ENCODE measurements at places on chromosomes 3 and 15.

DNA sequence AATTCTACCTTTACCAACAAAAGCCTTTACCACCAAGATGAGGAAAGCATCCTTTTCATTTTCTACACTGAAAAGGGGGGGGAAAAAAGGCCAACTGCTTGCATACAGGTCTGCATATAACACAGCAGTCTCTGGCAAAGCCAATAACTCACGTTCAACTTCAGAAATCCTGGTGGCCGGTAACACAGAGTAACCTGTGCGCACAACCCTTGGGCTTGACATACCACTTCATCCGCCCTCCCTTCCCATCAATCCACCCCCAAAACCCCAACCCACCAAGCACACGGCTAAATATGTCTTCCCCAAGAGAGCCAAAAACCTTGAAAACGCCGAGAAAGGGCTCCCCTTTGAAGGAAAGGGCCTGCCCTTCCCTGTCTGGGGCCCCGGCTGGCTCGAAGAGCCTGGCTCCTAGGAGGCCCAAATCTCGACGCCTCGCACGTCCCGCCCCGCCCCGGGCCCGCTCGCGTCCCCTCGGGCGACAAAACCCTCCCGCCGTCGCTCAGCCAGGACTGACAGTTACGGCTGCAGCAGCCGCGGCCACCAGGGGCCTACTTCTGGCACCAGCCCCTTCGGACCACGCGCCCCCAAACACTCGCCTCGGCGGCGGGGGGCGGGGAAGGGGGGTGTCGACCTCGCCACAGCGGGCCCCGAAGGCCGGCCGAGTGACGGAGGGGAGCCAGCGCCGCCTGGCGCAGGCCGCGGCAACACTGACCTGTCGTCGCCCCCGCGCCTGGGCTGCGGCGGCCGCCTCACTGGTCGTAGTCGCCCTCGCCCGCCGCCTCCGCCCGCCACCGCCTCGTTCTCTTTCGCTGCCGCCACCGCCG lies 835 bp downstream of the UBE3A start:
- DNase-seq, result peak; percentile 47

- no peak for DNase-seq
These were observed 851 bp downstream of the AP2M1 start for GRCh38 chr3:184175506-184175905.

DNA sequence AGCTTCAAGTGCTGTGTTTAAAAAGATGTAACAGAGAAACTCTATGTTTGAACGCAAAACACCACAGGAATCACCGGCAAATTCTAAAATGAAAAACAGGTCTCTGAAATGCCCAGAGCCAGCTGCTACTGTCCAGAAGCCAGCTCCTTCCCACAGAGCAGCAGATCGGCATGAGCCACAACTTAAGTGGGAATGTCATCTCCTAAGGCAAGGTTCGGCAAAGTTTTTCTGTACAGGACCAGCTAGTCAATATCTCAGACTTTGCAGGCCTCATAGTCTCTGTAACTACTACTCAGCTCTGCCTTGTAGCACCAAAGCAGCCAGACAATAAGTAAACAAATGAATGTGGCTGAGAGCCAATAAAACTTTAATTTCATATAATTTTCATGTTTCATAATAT lies 4.9 kb downstream of the PLOD2 start:
- DNase-seq, result peak; percentile 51

DNA sequence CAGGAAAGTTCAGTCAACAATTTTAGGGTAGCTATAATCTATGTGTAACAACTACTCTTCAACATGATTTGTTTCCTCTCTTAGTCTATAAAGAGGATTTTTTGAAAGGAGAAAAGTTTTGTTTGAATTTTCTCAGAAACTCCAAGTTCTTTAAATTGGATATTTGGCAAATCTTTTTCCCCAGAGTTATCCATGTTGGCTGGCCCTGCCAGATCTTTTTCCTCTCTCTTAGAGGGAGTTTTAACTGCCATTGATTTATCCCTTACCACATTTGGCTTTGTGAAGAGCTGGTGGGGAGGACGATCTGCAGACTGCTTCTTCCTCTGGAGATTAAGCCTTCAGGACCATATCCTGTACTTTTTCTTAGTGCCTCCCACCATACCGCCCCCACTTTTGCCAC lies 64.9 kb upstream of the ROPN1 start:
- DNase-seq, result no peak

DNA sequence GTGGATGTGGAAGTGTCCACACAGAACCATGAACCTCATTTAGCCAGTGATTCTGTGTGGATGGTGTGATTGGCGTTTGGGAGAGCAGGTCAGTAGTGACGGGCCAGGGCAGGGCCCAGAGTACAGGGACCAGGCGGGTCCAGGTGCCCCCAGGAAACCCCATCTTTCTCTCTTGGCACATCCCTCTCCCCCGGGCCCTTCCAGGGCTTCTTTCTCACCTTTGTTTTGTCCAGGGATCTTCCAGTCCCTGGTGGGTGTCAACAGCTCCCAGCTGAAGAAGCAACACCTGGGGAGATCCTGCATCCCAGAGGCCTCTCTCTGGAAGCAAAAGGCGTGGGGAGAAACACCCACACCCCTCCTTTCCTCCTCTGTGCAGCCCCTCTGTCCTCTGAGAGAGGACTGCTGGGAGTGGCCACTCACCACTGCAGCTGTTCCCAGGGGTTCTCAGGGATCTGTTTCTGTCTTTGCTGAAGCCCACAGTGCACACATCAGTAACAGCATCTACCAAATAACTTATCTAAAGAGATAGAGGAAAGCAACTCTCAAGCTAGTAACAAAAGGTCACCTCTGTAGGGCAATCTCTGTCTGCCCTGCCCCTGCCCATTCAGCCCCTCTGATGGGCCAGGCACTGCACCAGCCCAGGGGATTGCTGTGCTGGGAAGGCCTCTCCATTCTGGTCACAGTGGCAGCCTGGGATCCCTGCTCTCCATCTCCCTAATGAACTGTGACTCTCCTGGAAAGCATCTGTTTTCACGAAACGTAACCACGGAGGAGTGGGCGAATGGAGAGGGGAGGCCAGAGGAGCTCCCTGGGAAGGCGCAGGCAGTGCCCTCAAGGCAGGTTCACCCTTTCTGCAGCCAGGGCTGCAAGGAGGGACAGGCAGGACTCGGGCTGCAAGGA lies 98.3 kb upstream of the ALDH1A3 start:
- no peak for DNase-seq

DNA sequence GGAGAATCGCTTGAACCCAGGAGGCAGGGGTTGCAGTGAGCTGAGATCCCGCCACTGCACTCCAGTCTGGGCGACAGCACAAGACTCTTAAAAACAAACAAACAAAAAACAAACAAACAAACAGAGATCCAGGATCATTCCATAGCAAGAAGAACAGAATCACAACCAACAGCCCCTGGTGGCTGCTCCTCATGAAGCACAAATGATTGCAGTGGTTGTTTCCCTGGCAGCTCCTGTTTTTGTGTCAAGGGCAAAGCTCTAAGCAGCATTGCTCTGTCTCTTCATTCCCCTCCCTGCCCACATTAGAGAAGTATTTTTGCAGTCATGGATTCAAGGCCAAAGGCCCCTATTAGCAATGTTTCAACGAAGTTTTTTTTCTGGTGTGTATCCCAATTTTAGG lies 25.8 kb upstream of the BLM start:
- no peak for DNase-seq

DNA sequence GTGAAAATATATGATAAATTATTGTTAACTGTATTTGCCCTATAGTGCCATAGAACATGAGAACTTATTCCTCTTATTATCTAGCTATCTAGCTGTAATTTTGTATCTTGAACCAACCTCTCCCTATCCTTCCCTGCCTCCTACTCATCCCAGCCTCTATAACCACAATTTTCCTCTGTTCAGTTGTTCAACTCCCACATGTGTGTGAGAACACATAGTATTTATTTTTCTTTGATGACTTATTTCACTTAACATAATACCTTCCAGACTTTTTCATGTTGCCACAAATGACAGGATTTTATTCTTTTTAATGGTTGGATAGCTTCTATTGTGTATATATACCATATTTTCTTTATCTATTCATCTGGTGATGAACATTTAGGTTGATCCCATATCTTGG lies 85.4 kb upstream of the SUCLG2 start:
- DNase-seq, result peak; percentile 13

DNA sequence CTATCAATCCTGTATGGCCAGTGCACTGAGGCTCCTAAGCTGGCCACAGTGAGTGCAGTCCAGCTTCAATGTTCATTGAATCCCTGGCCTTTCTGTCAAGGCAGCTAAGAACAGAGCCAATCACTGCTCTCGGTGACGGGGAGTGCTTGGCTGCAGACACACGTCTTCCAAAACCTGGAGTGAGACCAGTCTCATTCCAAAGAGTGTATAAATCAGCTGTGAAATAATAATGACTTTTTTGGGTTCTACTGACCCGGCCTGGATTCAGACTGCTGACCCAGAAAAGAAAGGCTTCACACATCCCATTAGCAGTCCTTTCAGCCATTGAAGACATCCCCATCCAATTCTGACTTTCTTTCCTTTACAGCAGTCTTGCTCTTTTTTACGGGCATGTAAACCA lies 665.5 kb downstream of the GBE1 start:
- no peak for DNase-seq

- DNase-seq, result no peak
These were observed 971.6 kb downstream of the ZPLD1 start for GRCh38 chr3:103406320-103406850.

- DNase-seq, result no peak
These were observed 11.2 kb downstream of the MYD88 start for GRCh38 chr3:38149708-38150107.

GRCh38 chr15:60869851-60870250 lies 359.3 kb downstream of the RORA start:
- no peak for DNase-seq

DNA sequence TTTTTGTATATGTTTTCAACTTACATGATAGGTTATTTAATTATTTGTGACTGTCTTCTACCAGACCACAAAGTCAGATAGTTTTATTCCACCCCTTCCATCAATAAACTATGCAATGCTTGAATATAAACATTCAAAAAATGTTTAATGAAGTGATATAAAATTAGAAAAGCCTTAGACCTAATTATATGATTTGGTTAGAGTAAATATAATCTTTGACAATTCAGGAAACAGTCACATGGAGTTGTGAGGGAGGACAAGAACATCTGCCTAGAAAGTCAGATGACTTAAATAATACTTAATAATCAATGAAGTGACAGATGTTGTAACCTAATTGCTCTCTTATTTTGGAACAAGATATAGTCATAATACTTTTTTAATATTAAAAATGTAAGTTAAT lies 710.3 kb downstream of the ZBBX start:
- DNase-seq, result no peak

GRCh38 chr15:68051109-68051508 lies 3.0 kb upstream of the PIAS1 start:
- no peak for DNase-seq

DNA sequence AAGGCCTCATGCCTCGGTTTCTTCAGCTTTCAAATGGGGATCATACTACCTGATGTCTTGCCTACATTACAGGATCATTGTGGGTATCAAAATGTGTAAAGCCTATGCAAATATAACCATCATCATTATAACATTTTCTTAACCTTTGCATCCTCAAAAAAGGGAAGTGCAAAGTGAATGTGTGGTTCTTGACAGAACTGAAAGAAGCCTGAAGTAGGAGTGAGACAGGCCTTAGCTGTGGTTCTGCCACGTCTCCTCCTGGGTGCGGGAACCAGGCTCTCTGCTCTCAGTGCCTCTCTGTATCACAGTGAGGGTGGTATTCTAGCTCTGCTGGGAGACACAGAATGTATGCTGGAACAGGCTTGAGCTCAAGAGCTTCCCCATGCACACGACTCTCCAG lies 316.9 kb upstream of the ICE2 start:
- no peak for DNase-seq

DNA sequence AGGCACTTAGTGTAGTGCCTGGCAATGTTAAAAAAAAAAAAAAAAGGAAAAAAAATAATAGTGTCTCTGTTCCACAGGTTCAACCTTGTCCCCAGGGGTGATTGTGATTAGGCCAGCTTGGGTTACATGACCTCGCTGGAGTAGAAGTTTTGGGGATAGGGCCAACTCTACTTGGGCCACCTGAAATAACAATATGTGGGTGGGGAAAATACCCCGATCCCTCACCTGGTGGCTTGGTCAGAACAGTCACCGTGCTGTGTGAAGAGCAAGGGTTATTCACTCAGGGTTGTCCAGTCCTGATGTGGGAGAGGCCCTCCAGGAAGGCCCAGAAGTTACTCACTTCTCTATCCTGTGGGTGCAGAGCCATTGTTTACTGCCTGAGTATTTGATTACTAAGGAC lies 19.5 kb downstream of the XYLB start:
- no peak for DNase-seq

DNA sequence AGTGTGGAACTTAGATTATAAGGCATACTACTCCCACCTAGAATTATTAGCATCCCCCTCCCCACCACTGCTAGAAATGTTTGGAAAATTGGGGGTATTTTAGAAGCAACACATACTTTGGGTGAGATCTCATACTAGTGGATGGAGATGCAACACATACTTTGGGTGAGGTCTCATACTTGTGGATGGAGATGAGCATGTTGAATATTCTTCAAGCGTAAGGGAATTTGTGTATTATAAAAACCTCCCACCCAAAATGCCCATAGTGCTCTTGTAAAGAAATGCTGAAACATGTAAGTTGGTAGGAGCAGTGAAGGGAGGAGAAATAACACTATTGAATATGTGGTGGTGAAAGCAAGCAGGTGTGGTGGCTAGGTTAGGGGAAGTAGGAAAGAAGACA lies 124.0 kb upstream of the EPHA3 start:
- no peak for DNase-seq

DNA sequence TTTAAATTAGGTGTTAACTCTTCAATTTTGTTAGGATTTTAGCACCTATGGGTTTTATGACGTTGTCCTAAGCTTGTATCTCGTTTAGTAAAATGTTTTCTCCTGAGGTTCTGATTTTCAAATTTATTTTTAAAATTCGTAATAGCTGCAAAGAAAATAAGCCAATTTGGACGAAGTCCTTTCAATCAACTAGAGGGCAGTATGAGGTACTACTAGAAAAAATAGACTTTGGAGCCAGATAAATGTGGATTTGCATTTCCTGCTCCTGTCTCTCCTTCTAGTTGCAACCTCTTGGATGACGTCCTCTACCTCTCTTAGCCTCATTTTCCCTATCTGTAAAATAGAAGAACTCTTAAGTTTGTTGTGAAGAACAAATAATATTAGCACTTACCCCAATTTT lies 81.1 kb downstream of the SLTM start:
- peak; percentile 2 for DNase-seq

DNA sequence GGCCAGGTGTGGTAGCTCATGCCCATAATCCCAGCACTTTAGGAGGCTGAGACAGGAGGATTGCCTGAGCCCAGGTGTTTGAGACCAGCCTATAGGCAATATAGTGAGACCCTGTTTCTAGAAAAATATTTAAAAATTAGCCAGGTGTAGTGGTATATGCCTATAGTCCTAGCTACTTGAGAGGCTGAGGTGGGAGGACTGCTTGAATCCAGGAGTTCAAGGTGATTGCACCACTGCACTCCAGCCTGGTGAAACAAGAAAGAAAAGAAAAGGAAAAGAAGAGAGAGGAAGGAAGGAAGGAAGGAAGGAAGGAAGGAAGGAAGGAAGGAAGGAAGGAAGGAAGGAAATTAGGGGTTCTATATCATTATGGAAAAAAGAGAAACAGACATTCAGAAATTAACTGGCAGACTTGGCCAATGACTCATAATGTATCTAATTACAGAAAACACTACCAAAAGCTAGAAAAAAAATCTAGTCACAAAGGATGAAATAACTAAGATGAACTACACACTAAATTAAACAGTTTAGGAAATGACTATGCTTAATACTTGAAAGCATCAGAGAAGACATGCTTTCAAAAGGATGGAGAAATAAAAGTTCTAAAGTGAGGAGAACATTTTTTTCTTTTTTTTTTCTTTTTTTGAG lies 45.4 kb upstream of the TERB2 start:
- no peak for DNase-seq

GRCh38 chr15:90056529-90056928 lies 45.7 kb downstream of the IDH2 start:
- no peak for DNase-seq

GRCh38 chr15:58269455-58270414 lies 131.6 kb downstream of the AQP9 start:
- peak; percentile 68 for DNase-seq
